ENCODE measurements at places on chromosomes 6 and 20. TPM values are rescaled to one million over a fixed set of nuclear protein-coding genes. Genes with fewer than 3 reads are reported as not detected.

SPATS1 gene
- total RNA-seq, result not detected

PPP1R18 gene
- 111 TPM for total RNA-seq

EYA2 gene
- 9.1 TPM for total RNA-seq

DNA sequence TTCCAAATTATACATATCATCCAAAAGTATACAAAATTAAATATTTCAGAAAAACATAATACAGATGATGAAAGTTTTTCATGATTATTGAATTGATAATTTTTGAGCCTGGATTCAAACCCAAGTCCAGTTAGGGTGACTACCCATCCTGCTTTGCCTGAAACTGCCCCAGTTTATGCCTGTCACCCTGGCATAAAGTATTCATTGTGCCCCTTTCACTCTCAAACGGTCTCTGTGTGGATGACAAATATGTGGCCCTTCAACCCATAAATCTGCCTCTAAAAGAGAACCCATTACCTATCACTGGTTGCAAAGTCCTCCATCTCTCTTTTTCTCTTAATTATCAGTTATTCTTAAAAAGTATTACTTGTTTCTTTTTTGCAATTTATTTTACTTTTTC, 553.7 kb upstream of the JARID2 start:
- DNase-seq, result no peak

- no peak for DNase-seq
Measured at GRCh38 chr6:12418946-12419345, 128.8 kb downstream of the EDN1 start.

GRCh38 chr20:24148372-24148771, 159.8 kb upstream of the GGTLC1 start:
- no peak for DNase-seq

SOX12 gene
- 6.6 TPM for total RNA-seq

MUC22 gene
- total RNA-seq, result not detected

DNA sequence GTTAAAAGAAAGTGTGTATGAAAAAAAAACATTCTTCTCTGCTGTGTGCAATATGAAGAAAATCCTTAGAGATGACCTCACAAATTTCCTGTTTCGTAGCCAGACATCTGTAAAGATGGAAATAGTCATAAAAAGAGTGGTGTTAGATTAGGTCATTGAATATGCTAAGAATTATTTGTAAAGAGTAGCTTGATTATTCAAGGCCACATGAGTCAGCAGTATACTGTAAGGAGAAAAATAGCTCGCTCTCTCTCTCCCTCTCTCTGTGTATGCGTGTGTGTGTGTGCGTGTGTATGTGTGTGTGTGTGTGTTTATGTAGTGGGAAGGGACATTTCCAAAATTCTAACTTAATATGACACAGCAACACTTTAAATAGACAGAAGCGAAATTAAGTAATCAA, 78.8 kb downstream of the PTCHD4 start:
- DNase-seq, result no peak

GRCh38 chr6:31968326-31968725, 3.6 kb downstream of the DXO start:
- DNase-seq, result peak; percentile 75

DNA sequence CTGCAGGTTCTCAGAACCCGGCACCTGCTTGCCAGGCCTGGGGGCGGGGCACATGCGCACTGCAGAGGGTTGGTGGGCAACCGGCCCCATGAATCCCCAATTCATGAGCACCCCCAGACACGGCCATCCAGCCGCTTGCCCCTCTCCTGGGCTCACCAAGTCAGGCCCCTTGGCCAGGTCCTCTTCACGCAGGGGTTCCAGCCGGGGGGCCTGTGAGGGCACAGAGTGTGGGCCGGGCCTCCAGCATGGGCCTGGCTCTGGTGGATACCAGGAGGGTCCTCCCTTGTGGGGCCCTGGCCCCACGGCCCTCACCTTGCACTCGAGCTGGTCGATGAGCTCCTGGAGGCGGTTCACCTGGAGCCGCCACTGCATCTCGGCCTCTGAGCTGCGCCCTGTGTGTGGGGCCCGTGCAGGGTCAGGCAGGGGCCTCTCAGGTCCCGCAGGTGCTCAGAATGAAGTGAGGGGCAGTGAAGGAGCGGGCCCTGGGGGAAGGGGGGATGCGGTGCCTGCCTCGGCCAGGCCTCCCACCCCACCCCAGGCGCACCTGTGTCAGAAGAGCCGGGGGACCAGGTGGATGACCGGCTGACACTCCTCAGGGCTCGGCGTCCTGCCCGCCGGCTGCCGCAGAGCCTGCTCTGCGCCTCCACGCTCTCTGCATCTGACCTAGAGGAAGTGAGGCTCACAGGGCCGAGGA, 2.6 kb upstream of the C20orf144 start:
- peak; percentile 76 for DNase-seq

DNA sequence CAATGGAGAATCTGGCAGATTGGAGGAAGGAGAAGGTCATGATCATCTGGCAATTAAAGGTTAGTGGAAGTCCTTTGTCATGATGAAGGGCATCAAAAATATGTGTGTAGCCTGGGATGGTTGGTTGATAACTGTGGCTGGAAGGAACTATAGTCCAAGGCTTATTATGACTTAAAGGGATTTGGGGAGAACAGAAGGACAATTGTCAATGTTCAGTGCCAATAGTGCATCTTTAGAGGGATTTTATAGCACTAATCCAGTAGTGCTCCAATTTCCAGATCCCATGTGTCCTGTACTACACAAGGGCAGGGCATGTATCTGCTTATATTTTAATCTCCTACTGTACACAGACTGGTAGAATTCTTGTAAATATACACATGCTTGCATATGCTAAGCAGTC, 5.0 kb upstream of the ZBTB24 start:
- no peak for DNase-seq

LTB gene
- total RNA-seq, result 1.6 TPM

PXDC1 gene
- 99.5 TPM for total RNA-seq

DNA sequence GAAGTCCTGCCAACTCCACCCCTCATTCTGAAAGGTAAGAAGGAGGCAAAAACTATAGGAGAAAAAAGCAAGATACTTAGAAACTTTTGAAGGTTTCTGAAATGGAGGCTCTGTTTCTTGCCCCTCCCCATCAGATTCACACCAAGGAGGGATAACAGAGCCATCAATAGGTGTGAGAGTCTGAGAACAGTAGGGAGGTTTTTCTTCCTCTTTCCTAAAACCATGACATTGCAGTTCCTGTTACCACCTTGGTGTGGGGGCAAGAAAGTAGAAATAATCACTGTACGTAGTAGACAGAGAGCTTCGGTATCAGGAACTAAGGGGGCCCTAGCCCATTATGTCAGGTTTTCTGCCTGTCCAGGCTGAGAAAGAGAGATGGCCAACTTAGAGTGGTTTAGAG, 333.3 kb upstream of the SYNCRIP start:
- DNase-seq, result no peak

DNA sequence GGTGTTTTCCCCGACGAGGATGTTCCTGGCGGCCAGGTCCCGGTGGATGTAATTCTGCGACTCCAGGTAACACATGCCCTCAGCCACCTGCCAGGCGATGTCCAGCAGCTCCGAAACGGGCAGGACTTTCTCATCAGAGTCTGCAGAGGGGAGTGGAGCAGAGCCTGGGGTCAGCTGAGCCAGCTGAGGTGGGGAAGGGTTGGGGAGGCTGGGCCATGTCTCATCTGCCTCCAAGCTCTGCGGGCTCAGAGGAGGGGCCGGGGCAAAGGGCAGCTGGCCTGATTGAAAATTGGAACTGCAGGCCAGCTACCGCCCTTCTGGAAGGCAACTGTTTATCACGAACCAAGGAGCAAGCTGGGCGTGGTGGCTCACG, 6.4 kb downstream of the PTK6 start:
- DNase-seq, result no peak
